CD4-positive, alpha-beta memory T cell (primary cell): ENCODE measurements at places on chromosomes 6 and 20. TPM values are rescaled to one million over a fixed set of nuclear protein-coding genes. Genes with fewer than 3 reads are reported as not detected.
A peak's percentile ranks its signal among the peaks of the same experiment; 100 is the strongest.

DNA sequence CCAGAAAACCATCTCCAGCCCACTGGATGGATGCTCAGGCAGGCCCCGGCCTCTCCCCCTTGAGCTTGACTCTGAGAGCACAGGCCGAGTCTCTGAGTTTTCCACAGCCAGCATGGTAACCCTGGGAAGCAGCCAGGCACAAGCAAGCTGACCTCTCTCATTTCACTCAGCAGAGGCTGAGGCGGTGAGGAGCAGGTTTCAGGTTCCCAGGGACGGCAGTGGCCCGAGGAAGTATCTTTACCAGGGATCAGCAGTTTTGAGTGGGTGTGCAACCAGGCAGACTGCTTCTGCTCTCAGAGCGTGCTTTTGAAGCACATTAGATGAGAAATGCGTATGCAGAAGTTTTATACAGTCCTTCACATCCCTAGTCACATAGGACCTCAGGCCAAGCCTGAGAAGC, 12.6 kb downstream of the HCK start:
- H3K36me3 ChIP-seq = no peaks in the 10 kb centered on the region
- no peaks in the 10 kb centered on the region for H3K4me1 ChIP-seq
- DNase-seq = no peak

GRCh38 chr6:151412909-151413308, 21.6 kb upstream of the ZBTB2 start:
- H3K27ac ChIP-seq = peak overlapping the region; percentile 43
- peaks cover 14% of the 10 kb centered on the region for H3K36me3 ChIP-seq
- no peak overlapping the region for H3K4me3 ChIP-seq
- no peak for DNase-seq
- no peaks in the 10 kb centered on the region for H3K27me3 ChIP-seq

DNA sequence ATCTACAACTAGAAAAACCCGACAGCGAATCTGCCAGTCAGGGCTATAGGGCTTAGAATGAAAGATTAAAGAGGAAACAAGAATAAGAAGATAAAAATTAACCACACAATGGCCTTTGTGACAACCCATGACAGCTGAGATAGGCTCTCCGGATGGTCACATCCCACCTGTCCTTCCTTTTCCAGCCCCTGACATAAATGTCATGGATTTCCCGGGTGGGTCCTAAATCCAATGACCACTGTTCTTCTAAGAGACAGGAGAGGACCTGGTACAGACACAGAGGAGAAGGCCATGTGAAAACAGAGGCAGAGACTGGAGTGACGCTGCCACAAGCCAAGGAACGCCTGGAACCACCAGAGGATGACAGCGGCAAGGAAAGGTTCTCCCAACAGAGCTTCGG, 41.8 kb downstream of the ATXN1 start:
- H3K4me3 ChIP-seq = no peak overlapping the region
- peaks cover 9% of the 10 kb centered on the region for H3K4me1 ChIP-seq
- no peak overlapping the region for H3K27ac ChIP-seq

- H3K36me3 ChIP-seq = no peaks in the 10 kb centered on the region
- H3K4me1 ChIP-seq = no peaks in the 10 kb centered on the region
- no peak for DNase-seq
- no peak overlapping the region for H3K4me3 ChIP-seq
These were observed 3.2 kb downstream of the IYD start for GRCh38 chr6:150372051-150372450.

DNA sequence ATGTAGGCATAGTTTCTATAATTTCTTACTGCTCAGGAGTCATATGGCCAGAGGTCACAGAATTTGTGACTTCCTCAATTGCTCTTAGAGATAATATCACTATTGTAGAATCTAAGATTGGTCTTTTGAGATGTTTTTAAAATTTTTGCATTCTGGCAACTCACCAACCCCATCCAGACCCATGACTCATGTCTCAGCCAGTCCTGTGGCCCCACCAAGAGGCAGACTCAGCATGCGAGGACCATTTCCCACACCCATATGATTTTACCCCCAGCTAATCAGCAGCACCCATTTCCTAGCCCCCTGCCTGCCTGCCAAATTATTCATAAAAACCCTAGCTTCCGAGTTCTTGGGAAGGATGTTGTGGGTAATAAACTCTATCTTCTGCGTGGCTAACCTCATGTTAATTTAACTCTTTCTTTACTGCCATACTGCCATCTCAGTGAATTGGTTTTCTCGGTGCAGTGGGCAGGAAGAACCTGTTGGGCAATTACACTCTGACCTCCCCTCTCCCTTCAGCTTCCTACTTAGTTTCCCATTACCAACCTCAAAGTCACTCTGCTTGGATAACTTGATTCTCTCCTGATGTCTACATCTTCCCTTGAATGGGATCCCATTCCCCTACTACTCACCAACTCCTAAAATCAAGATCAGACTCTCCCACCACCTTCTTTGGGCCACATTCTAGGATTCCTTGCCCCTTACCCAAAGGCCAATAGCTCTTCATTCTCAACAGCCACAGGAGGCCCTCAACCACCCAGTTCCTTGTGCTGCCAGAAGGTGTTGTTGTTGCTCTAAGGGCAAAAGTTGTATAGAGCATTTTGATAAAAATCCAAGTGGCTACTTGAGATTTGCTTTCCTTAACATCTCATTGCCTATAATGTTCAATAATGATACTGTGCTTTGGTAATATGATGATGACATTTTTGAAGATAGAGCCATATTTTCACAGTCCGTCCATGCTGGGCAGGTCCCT, 16.2 kb upstream of the IYD start:
- H3K4me3 ChIP-seq = no peak overlapping the region
- H3K4me1 ChIP-seq = no peaks in the 10 kb centered on the region
- H3K27me3 ChIP-seq = no peaks in the 10 kb centered on the region
- no peak for DNase-seq

RAMACL gene
- total RNA-seq = 0.30 TPM

DNA sequence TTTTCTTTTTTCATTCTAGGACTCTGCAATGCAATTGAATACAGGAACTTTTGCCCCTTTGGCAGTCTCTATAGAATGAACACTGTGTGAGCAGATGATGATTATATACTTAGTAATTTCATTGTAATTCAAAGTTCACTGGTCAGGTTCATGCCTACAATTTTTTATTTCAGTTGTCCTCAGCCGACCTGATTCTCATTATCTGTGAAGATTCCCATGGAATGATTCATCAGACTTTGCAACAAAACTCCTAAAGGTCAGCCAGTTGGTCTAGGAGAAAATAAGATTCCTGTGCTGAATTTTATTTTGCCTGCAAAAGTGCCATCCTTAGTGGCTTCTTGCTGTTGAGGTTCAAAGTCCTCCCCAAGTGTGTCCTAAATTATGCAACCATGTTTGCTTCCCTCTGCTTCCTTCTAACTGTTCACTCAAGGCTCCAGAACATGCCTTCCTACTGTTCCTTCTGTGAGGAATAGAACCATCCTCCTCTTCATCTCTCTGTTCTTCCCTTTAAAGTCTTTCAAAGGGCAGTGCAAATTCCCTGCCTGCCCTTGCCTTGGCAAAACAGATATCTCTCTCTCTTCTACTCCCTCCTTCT, 194.2 kb upstream of the CNR1 start:
- H3K27me3 ChIP-seq = no peaks in the 10 kb centered on the region
- H3K4me3 ChIP-seq = no peak overlapping the region
- H3K36me3 ChIP-seq = no peaks in the 10 kb centered on the region
- no peak overlapping the region for H3K27ac ChIP-seq
- no peak for DNase-seq

DNA sequence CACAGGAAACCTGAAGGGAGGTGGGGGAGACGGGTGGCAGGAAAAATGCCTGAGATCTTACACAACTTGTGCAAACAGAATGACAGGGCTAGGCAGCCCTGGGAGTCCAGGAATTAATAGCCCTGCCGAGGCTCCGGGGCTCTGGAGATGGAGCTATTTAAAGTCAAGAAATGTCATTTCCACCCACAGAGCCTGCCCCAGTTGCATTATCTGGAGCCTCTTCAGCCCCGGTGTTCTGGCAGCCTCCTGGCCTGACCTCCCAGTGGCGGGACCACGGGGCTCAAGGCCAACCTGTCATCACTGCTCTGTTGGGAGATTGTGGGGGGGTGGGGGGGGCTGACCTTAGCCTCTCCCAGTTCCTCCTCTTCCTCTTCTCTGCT, 28.5 kb upstream of the SCUBE3 start:
- no peak overlapping the region for H3K27ac ChIP-seq
- H3K4me1 ChIP-seq = no peaks in the 10 kb centered on the region
- H3K27me3 ChIP-seq = no peaks in the 10 kb centered on the region
- no peak for DNase-seq
- no peak overlapping the region for H3K4me3 ChIP-seq
- H3K36me3 ChIP-seq = no peaks in the 10 kb centered on the region

- H3K4me1 ChIP-seq = no peaks in the 10 kb centered on the region
- no peaks in the 10 kb centered on the region for H3K27me3 ChIP-seq
- no peak for DNase-seq
- no peaks in the 10 kb centered on the region for H3K36me3 ChIP-seq
- H3K4me3 ChIP-seq = no peak overlapping the region
These were observed 192.0 kb downstream of the ALDH8A1 start for GRCh38 chr6:134757911-134758361.

GRCh38 chr20:53974785-53975555, 95.4 kb downstream of the BCAS1 start:
- H3K4me1 ChIP-seq = no peaks in the 10 kb centered on the region
- no peak for DNase-seq
- no peak overlapping the region for H3K27ac ChIP-seq
- H3K27me3 ChIP-seq = no peaks in the 10 kb centered on the region

DNA sequence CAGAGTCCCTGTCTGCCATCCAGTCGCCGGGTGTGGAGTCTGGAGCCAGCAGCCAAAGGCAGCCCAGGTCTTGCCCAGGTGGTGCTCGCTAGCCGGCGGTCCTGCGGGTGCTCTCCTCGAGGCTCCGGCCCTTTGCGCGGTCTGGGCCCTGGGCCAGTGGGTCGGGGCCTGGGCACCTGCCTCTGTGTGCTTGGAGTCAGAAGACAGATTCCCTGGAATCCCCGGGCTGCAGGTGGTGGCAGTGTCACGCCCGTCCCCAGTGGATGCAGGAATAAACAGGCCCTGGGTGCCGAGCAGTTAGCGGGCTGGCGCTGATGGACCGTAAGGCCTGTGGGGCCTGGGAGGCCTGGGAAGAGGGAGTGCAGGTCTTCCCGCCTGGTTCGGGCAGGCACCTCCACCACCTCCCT, 5.3 kb downstream of the SS18L1 start:
- no peaks in the 10 kb centered on the region for H3K36me3 ChIP-seq
- no peak overlapping the region for H3K27ac ChIP-seq
- H3K27me3 ChIP-seq = no peaks in the 10 kb centered on the region
- no peak for DNase-seq

DNA sequence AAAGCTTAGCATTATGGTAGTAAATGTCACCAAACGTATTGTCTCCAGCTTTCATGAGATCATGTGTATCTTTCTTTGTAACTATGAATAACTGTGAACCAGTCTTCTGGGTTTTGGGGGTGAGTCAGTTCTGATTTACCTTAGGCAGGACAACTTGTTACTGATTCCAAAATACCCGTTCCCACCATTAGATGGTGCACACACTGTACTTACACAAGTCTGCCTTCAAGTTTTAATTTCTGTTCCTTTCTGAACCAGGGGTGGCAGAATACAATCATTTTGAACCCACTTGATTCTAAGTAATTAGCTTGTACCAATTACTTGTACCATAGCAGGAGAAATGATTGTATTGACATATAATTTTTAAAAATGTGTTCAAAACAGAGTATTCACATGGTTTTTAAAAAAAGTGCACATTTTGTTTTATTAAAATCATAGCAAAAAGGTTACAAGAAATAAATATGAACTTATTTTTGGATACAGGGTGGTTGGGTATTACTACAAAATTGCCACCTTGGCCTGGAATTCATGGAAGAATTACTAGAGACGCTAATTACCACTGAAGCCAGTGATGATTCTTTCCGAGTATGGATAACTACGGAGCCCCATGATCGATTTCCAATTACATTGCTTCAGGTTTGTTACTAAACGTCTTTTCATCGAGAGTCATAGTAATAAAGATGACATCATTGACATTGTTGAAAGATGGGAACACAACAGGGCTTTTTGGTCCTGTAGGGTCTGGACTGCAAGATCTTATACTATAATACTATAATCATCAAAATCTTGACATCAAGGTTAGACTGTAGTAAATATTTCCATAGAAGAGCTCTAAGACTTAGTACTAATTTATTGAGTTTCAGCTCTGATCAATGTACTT, 75.2 kb upstream of the GLP1R start:
- H3K36me3 ChIP-seq = no peaks in the 10 kb centered on the region
- H3K4me1 ChIP-seq = no peaks in the 10 kb centered on the region
- DNase-seq = peak; percentile 18
- no peak overlapping the region for H3K4me3 ChIP-seq

- H3K4me1 ChIP-seq = no peaks in the 10 kb centered on the region
- no peak overlapping the region for H3K27ac ChIP-seq
- no peaks in the 10 kb centered on the region for H3K27me3 ChIP-seq
- no peak for DNase-seq
These were observed 13.6 kb downstream of the PRRC2A start for GRCh38 chr6:31634131-31634530.

GRCh38 chr6:81067057-81067456, 685.4 kb downstream of the TENT5A start:
- H3K36me3 ChIP-seq = no peaks in the 10 kb centered on the region
- H3K27ac ChIP-seq = no peak overlapping the region
- H3K27me3 ChIP-seq = no peaks in the 10 kb centered on the region
- DNase-seq = no peak
- no peaks in the 10 kb centered on the region for H3K4me1 ChIP-seq
- H3K4me3 ChIP-seq = no peak overlapping the region

BANF2 gene
- total RNA-seq = not detected

BMP6 gene
- not detected for total RNA-seq

OXT gene
- total RNA-seq = 1.5 TPM

- no peaks in the 10 kb centered on the region for H3K4me1 ChIP-seq
- DNase-seq = no peak
- no peak overlapping the region for H3K4me3 ChIP-seq
- no peaks in the 10 kb centered on the region for H3K27me3 ChIP-seq
These were observed 330.8 kb upstream of the DEFB112 start for GRCh38 chr6:50380406-50381098.

GRCh38 chr6:169583886-169584541, 117.8 kb downstream of the WDR27 start:
- H3K27ac ChIP-seq = no peak overlapping the region
- H3K4me3 ChIP-seq = no peak overlapping the region
- H3K27me3 ChIP-seq = no peaks in the 10 kb centered on the region
- no peak for DNase-seq
- H3K36me3 ChIP-seq = no peaks in the 10 kb centered on the region

GRCh38 chr6:78530208-78530607, 337.1 kb upstream of the IRAK1BP1 start:
- DNase-seq = no peak
- H3K27me3 ChIP-seq = no peaks in the 10 kb centered on the region
- H3K36me3 ChIP-seq = no peaks in the 10 kb centered on the region
- H3K27ac ChIP-seq = no peak overlapping the region
- H3K4me3 ChIP-seq = no peak overlapping the region
- H3K4me1 ChIP-seq = no peaks in the 10 kb centered on the region
